A172 (cell line): ENCODE measurements at places on chromosomes 2 and 18. TPM values are rescaled to one million over a fixed set of nuclear protein-coding genes. Genes with fewer than 3 reads are reported as not detected.

The CYP27A1 gene
- 0.07 TPM in 1 of 2 replicates, not detected in the other for total RNA-seq

The HNRNPLL gene
- total RNA-seq: 49.2 and 55.8 TPM in 2 replicates

The NPPC gene
- 0.12 TPM in 1 of 2 replicates, not detected in the other for total RNA-seq

The NOSTRIN gene
- total RNA-seq: 1.6 TPM in 1 of 2 replicates, not detected in the other

The ERBB4 gene
- total RNA-seq: 0.09 and 0.79 TPM in 2 replicates

The C1QL2 gene
- total RNA-seq: not detected in 2 replicates

The UGT1A6 gene
- 0.05 TPM in 1 of 2 replicates, not detected in the other for total RNA-seq

The SAG gene
- not detected in 2 replicates for total RNA-seq

The PSMA8 gene
- not detected in 2 replicates for total RNA-seq

The LIMS3 gene
- total RNA-seq: 1.4 and 2.9 TPM in 2 replicates

The SLC5A7 gene
- total RNA-seq: not detected in 2 replicates

The UGP2 gene
- 73.1 and 77.4 TPM in 2 replicates for total RNA-seq

The SIX3 gene
- total RNA-seq: not detected in 2 replicates

The HOXD1 gene
- 0.34 TPM in 1 of 2 replicates, not detected in the other for total RNA-seq

The PLCL1 gene
- not detected in 2 replicates for total RNA-seq

The NRP2 gene
- total RNA-seq: 5.4 and 10.2 TPM in 2 replicates

The MXD1 gene
- total RNA-seq: 2.2 TPM in 2 replicates

The PARD3B gene
- total RNA-seq: 3.7 and 5.4 TPM in 2 replicates

The SCN2A gene
- 0.17 and 0.19 TPM in 2 replicates for total RNA-seq

The TTN gene
- 0.02 TPM in 1 of 2 replicates, not detected in the other for total RNA-seq

The HRH4 gene
- total RNA-seq: not detected in 2 replicates

The DYNC2LI1 gene
- total RNA-seq: 35.4 and 39.4 TPM in 2 replicates

The CRACDL gene
- total RNA-seq: 0.79 and 3.1 TPM in 2 replicates

The NEURL3 gene
- total RNA-seq: 0.45 and 0.93 TPM in 2 replicates

The ST8SIA5 gene
- not detected in 2 replicates for total RNA-seq
